ENCODE measurements at places on chromosomes 6 and 20.
A peak's percentile ranks its signal among the peaks of the same experiment; 100 is the strongest.

- DNase-seq: no peak
These were observed 8.3 kb downstream of the SLC13A3 start for GRCh38 chr20:46642969-46643343.

GRCh38 chr6:35496036-35496840 is 641 bp downstream of the TEAD3 start:
- no peak for DNase-seq

GRCh38 chr6:129646642-129647041 is 63.3 kb downstream of the ARHGAP18 start:
- no peak for DNase-seq

- DNase-seq: no peak
These were observed 37.2 kb downstream of the ZNF341 start for GRCh38 chr20:33769043-33769442.

GRCh38 chr6:323730-324088 is 31.4 kb downstream of the DUSP22 start:
- peak; percentile 6 for DNase-seq

GRCh38 chr20:49905415-49906091 is 9.8 kb downstream of the SPATA2 start:
- no peak for DNase-seq

GRCh38 chr6:89643406-89643805 is 4.9 kb upstream of the LYRM2 start:
- no peak for DNase-seq

- DNase-seq: no peak
These were observed 24.2 kb downstream of the ISM1 start for GRCh38 chr20:13245250-13245723.

DNA sequence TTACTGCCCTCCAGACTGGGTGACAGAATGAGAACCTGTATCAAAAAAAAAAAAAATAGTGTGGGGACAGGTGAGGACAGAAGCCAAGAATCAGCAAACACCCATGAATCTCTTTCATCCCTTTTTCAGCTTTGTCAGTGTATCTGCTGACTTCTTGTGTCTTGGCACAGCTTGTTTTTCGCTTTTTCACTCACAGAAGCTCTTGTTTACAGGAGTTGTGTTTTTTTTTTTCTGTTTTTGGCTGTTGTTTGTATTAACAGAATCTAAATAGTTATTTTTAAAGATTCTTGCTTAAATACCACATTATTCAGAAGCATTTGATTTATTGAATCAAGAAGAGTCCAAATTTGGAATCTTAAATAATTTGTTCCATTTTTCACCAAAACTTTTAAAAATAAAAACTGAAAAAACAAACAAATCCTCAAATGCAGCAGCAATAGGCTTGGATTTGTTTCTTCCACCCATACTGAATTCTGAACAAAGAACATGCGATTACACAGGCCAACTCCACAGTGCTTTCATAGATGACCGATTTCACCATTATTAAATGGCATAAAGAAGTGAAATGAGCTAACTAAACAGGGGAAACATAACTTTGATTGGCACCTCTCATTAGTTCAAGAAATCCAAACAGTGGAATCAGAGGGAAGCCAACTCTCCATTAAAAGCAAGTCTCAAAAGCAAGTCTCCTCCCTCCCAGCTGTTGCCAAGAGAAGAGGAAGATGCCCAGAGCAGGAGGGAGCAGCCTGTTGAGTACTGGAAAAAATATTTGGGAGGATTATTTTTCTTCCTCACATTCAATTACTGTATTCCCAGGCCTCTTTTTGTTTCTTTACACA is 27.2 kb upstream of the GPR63 start:
- DNase-seq: no peak

GRCh38 chr6:69825904-69826303 is 29.1 kb upstream of the LMBRD1 start:
- DNase-seq: no peak

DNA sequence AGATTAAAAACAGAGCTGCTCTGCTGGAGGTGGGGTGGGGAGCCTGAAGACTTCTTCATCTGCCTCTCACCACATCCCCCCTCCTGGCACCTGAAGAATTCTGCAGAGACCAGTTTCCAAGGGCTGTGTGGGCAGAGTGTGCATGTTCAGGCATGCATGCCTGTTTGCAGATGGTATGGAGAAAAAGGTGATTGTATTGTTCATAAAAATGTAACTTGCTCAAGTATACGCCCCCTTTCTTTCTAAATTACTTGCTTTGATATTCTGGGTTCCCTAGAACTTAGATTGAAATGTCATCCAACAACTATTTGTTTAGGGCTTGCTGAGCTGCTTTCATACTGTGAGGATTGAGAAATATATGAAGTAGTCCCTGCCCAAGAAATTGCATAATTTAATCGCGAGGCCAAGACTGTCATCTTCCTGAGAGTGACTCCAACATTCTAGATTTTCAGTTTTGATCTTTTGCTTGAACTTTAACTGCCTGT is 83.6 kb downstream of the LCA5 start:
- no peak for DNase-seq

DNA sequence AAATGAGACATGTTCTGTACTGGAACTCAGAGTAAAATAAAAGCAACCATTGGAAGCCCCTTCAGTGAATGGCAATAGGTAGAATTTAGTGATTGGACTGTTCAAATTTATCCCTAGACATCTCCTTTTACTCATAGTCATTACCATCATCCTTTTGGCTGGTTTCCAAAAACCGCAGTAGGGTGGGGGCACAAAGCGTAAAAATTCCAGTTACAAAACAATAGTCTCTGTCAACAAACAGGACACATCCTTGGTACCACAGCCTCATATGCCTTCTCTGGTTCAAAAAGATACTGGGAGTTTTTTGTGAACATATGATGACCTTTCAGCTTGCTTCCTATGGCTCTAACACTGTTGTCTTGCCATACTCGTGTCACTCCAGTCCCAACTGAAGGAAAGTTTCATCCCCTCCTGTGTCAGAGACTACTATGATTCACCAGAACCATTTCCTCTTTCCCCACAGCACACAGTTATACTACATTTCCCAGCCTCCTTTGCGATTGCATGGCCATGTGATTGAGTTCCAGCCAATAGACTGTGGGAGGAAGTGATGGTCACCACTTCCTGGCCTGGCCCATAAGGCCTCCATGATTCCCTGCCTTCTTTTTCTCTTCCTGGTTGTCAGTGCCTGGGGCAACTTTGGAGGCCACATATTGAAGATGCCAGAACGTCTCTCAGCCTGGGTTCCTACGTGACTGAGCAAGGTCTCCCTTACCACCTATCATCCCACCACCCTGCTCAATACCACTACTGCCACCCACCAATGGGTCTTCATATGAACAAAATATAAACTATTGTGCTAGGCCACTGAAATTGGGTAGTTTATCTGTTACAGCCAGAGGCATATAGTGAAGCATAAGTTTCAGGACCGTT is 162.4 kb downstream of the ID4 start:
- no peak for DNase-seq
